ENCODE measurements at places on chromosomes 13 and 19. TPM values are rescaled to one million over a fixed set of nuclear protein-coding genes. Genes with fewer than 3 reads are reported as not detected.

GRCh38 chr19:22832031-22832762 is at the start of gene ZNF723:
ZNF723 (plus strand) TSS chr19:22832291; CDS start chr19:22832380, 89 bp downstream.
- no peak for DNase-seq

- DNase-seq, result no peak
Measured at GRCh38 chr19:31073485-31074198, 275.6 kb downstream of the TSHZ3 start.

The ZNF497 gene
- 2.4 TPM for total RNA-seq

DNA sequence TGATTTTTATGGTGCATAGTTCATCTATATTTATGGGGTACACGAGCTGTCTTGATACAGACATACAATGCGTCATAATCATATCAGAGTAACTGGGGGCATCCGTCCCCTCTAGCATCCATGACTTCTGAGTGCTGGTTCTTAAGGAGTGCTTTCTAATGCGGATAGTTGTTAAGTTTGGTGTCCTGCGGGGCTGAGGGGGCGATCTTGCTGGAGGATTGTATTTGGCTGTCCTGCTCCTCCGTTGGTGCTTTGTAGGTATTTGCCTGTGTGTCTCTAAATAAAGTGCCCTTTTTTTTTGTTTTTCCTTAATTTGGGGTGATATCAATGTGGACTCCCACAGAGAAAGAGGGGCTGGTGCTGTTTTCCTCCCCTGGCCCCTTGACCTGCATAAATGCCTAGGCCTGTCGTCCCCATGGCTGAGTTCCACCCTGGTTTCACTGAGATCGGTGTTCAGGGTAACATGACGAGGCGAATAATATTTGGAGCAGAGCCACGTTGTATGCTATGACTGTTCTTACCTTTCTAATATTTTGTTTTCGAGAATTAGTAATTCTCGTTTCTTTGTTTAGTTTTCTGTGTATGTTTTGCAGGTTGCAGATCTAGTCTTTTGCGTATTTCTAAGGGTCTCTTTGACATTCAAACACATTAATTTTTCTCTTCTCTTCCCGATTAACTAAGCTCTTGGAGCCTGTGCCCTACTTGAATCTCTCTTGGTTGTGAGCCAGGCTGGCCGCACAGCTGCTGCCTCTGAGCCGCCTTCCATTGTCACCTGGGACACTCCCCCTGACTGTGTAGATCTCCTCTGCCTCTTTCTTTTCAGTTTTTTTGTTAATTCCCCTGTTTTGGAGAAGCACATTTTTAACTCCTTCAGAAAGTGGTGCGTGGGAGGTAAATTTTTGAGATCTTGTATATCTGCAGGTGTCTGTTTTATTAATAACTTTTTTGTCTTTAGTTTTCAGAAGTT is 100.3 kb downstream of the ARHGEF7 start:
- no peak for DNase-seq

DNA sequence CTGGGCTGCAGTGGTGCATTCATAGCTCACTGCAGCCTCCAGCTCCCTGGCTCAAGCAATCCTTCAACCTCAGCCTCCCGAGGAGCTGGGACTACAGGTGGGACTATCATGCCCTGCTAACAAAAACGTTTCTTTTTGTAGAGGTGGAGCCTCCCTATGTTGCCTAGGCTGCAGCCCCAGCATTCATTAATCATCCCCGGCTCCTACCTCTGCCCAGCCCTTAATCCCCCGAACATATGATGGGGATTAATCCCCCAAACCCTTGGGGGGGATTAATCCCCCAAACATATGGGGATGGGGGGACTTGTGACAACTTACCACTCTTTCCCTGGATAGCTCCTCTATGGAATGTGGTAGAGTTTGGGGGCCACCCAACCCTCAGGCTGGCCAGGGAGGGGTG is 45.9 kb downstream of the SUGP2 start:
- DNase-seq, result no peak

DNA sequence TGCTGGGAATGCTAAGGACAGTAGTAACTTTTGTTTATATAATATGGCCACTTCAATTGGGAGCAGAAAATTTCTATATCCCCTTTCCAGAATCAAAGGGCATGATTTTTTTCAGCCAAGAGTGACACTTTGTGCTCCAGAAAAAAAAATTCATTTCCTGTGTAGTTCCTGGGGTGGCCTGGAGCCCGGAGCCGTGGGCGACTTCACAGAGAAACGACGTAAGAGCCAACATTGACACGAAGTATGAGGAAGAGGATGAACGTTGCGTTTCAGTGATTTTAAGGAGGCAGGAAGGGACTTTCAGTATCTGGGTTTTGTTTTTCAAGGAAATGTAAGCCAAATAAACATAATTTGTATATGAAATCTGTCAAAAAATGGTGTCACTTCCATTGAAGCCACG is 187.6 kb downstream of the STK24 start:
- no peak for DNase-seq

DNA sequence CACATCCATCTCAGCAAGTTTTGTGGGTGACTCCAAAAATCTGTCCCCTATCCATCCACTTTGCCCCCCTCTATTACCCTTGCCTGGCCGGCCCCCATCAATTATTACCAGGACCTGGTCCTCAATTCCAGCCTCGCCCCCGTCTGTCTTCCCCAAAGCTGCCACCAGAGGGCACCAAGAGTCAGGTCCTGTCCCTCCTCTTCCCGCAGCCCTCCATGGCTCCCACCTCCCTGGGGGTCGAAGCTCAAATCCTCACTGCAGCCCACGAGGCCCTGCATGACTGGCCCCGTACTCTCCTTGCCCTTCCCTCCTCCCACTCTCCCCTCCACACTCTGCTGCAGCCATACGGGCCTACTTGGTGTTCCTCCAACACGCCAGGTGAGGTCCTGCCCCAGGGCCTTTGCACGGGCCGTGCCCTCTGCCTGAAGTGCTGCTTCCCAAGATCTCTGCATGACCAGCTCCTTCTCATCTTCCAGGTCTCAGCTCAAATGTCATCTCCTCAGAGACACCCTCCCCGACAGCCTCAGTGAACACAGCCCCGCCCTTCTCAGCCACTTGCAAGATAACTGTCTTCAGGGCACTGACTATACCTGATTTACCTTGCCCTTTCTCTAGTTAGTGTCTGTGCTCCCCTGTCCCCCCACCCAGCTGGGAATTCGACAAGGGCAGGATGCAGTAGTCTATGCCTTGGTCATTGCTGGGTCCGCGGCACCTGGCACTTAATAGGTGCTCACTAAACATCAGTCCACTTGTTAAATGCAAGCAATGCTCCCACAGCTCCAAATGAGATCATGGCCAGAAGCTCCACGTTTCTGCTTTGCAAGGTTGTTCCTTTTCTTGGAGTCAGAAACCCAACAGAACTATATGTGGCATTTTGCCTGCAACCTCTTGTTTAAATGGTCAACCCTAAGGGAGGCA is 16.8 kb upstream of the SEMA6B start:
- DNase-seq, result peak; percentile 84

DNA sequence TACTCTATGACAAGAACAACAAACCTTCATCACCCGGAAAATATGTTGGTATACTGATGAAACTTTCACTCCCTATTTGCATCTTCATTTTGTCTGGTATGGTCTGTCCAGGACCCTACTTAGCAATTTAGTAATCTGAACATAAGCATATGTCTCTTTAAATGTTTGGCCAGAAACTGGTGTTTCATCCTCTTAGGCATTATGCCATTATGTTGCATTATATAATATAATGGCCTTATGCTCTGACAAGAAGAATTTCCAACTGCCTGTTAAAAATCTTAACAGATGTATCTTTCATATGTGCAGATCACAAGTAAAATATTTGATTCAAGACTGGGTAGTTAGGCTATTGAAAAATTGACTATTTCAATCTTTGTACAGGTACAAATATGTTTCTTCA is 610.6 kb upstream of the PRR20A start:
- DNase-seq, result no peak

The CEACAM1 gene
- 0.94 TPM for total RNA-seq

DNA sequence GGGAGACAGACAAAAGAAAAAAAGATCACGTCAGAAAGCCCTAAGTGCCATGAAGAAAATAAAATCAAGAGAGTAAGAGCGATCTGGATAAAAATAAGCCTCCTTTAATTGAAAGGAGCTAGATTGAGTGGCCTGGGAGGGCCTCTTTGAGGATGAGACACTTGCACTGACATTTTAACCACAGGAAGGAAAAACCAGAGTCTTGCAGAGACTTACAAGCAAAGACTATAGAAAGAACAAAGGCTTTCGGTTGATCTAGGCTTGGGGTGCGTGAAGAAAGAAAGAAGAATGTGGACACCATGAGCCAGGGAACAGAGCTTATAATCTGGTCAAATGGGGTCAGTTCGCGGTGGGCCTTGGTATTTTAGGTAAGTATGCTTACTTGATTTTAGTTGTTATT is 342.7 kb downstream of the COG6 start:
- DNase-seq, result no peak

GRCh38 chr13:87798536-87798935 is 127.4 kb downstream of the SLITRK5 start:
- DNase-seq, result no peak

The RASIP1 gene
- total RNA-seq, result 2.8 TPM

The NLRP7 gene
- 1.1 TPM for total RNA-seq

The P2RY11 gene
- total RNA-seq, result 63.7 TPM

- DNase-seq, result no peak
Measured at GRCh38 chr13:106520251-106521054, 15.0 kb downstream of the EFNB2 start.

DNA sequence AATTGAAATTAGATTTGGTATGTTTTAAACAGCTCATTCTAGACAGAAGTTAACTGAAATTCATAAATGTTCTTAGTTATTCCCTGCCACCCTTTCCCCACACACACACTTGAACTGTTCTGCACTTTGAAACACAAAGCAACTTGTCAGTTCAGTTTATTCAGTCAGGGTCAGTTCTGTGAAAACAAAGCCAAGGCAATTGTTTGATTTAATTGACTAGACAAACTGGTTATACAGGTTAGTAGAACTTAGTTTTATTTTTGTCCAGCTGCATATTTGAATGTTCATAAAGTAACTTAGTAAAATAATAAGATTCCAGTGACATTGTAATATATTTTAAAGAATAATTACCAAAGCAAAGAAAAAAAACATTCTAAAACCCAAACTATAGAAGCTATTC is 98.3 kb upstream of the KLF5 start:
- no peak for DNase-seq

The RAB8A gene
- 103 TPM for total RNA-seq

GRCh38 chr19:22609630-22610029 is 24.5 kb upstream of the ZNF492 start:
- DNase-seq, result no peak

The CEACAM8 gene
- total RNA-seq, result not detected

DNA sequence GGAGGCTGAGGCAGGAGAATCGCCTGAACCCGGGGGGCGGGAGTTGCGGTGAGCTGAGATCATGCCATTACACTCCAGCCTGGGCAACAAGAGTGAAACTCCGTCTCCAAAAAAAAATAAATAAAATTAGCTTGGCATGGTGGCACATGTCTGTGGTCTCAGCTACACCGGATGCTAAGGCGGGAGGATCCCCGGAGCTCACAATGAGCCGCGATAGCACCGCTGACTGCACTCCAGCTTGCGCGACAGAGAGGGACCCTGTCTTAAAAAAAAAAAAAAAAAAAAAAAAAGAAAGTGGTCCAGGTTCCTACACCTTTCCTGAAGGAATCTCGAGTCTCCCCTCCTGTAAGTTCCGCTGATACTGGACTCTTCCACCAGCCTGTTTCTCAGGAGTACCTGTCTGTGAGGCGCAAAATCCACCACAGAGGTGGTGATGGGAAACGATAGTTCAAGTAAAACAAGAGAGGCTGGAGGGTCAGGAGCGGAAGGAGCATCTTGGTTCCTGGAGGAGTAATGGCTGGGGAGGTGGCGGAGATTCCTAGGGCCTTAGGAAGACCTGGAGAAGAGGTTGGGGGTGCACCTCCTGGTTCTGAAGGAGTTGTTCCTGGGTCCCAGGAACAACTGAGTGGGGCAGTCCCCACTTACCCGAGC is 471 bp downstream of the FUT1 start:
- no peak for DNase-seq

The RNF126 gene
- 78.0 TPM for total RNA-seq

DNA sequence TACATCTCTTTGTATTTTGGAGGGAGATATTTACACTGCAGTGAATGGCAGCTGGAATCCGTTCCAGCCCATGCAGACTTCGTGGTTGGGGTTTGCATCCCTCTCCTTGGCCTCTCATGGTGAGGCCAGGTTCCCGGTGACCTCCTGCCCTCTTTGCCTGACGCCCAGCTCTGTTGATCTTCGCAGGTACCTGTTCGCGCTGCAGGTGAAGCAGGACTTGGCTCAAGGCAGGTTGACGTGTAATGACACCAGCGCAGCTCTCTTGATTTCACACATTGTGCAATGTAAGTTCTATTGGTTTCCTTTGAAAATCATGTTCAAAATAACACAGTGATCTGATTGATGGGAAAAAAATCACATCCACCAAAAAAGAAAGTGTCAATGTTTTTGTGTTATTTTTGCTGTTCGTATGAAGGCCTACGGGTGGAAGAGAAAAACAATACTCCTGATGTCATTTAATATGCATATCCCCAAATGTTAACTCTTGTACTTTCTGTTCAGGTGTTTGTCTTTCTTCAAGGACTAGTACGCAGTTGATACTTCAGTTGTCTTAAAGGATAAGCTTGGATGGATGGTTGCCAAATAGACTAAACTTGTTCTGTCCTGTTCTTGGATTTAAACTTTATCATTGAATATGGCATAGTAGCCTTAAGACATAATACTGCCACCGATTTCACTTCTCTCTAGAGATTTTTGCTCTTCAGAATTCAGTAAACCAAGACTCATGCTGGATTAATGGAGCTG is 199.1 kb downstream of the STK24 start:
- DNase-seq, result no peak

DNA sequence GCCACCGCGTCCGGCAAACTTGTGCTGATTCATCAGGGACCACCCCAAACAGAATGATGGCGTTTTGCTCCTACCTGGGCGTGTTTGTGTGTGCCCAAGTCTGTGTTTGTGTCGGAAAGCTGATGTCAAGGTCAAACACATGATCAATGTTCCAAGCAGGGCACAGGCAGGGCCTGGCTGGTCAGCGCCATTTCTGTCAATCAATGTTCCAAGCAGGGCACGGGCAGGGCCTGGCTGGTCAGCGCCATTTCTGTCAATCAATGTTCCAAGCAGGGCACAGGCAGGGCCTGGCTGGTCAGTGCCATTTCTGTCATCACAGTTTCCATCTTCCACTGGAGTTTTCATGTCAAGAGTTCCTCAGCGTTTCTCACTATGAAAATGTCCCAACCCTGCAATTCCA is 14.9 kb upstream of the GRTP1 start:
- DNase-seq, result no peak

GRCh38 chr19:32880622-32881021 is 11.1 kb upstream of the SLC7A9 start:
- no peak for DNase-seq

- no peak for DNase-seq
Measured at GRCh38 chr13:36549126-36549702, 116.9 kb downstream of the CCNA1 start.
